Stimulated activated CD8-positive, alpha-beta memory T cell treated with anti-CD3 and anti-CD28 coated beads, Interleukin-15, amount 100 ng/mL, for 1 hour (primary cell): ENCODE measurements at places on chromosomes 3 and 15.

DNA sequence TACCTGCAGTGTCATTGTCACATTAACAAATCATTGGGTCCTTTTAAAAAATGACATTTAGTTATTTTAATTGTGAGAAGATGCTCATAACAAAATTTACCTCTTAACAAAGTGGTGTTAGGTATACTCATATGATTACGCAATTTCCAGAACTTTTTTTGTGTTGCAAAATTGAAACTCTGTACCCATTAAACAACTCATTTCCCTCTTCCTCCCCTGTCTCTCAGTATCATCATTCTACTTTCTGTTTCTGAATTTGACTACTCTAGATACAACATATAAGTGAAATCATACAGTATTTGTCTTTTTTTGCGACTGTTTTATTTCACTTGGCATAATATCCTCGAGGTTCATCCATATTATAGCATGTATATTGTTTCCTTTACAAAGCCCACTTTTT, 58.7 kb upstream of the CHST2 start:
- DNase-seq, result no peak

GRCh38 chr3:148791920-148792319, 35.7 kb upstream of the CPB1 start:
- DNase-seq, result no peak

DNA sequence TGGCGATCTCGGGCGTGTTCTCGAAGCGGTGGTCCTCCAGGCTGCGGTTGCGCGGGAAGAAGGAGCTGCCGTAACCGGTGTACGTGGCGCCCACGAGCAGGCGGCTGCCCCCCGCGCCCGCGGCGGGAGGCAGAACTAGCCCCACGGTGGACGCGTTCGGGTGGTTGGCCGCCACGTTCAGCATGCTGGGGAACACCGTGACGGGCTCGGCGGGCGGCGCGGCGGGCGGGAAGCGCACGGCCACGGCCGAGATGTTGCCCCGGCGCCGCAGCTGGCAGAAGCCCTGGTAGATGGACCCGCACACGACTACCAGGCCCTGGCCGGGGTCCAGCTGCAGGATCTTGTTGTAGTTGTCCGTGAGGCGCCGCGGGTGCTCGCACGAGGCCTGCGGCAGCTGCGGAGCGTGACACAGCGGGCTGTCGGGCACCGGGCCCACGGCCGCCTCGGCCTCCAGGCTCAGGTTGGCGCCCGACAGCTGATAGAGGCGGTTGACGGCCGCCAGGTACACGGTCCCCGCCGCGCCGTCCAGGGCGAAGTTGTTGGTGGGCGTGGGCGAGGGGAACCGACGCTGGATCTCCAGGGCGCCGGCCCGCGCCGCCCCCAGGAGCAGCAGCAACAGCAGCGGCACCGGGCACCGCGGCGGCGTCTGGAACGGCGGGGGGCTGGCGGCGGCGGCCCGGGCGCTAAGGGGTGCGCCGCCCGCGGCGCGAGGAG, 397 bp downstream of the PLXND1 start:
- no peak for DNase-seq

DNA sequence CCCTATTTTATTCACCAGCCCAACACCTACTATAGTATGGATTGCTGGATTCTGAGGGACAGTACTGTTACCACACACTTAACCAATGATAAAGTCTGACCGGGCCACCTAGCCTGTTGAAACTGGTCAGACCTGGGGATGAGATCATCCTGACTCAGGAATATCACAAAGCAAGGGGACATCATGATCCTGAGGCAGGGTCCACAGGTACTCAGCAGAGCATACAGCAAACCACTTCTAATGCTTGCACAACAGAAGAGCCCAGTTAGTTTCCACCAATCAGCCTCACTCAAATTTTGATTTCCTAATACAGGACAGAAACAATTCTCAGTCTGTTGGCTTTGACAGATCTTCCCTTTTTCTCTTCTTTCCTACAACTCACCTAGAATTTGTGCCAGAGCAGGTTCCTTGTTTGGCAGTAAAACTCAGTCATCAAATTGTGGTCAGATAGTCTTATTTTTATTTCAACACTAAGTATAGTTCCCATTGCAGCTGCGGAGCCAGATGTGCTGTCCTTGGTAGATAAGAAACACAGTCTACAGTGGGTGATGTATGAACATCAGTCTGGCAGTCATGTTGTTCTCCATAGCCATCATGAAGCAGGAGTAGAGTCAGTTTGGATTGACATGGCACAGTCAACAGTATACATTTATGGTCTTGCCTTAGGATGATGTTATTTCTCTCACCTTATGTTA, 90.1 kb upstream of the PRR23C start:
- DNase-seq, result no peak

DNA sequence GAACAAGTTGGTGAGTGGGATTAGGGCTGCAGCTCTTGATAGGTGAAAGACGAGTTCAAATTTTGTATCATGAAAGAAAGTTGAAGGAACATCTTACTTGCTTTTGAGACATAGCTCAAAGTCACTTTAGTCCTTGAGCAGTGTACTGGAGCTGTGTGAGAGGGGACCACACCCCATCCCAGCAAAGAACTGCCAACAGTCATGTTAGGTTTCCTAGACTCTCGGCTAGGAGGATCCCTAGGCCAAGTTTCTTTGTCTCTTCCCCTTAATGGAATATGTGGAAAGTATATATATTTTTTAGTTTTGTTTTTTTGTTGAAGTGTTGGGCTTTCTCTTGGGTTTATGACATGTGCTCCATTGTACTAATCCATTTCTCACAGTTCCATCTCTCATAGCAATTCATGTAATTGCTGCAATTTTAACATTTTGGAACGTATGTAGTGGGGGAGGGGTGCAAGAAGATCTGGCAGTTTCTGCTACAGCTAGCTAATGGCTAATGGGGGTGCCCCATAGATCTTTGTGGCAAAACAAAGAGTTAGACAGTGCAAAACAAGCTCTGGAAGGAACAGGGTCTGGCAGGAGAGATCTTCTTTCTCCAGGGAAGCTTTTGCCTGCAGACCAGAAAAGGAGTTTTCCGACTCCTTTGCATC, 25.1 kb downstream of the TLNRD1 start:
- no peak for DNase-seq

DNA sequence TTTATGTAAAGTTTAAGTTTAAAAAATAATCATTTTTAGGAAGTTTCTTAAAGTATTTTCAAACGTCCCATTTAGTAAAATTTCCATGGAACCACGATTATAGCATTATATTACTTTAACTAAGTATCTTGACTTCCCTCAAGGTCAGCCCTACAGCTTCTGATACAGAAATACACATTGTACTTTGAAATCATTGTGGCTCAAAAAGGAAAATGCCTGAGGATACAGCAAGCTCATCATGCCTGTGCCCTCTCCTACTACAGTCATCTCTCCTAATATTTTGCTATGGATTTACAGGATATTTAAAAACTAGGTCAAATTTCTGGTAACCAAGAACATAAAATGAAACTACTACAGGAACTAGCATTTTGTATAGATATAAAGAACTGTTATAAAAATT, 51.8 kb downstream of the GBE1 start:
- no peak for DNase-seq

DNA sequence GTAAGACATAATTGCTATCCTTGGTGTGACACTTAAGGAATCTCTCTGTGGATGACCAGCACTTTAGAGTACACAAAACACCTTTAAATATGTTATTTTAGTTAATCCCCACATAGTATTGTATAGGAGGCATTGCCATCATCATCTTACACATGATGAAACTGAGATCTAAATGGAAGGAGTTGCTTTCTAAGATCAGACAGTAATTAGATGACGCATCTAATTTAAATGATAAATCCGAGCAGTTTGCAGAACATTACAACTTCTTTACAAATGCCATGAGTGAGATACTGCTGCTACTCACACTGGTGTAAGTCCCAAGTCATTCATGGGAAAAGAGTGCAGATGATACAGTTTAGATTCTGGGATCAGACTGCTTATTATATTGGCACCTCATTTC, 431.9 kb downstream of the MFSD1 start:
- DNase-seq, result no peak

DNA sequence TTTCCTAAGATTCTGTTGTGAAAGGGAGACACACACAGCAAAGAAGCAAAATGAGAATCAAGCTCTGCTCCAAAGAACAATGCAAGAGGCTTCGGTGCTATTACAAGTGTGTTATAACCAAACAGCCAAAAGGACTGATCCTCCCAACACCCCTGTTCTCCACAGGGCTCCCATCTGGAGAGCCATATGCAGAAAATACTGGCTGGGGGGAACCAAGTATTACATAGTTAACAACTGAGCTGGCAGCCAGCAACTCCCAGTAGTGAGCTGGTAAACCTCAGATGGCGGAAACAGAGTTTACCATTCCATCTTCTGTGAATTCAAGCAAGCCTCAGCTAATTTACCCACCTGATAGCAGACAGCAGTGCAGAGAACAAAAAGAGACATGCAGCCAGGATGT, 156.4 kb downstream of the NTRK3 start:
- no peak for DNase-seq

GRCh38 chr15:22257047-22258008, 177.0 kb downstream of the OR4M2 start:
- DNase-seq, result no peak

GRCh38 chr15:31471731-31472430, 145.2 kb downstream of the KLF13 start:
- DNase-seq, result no peak

DNA sequence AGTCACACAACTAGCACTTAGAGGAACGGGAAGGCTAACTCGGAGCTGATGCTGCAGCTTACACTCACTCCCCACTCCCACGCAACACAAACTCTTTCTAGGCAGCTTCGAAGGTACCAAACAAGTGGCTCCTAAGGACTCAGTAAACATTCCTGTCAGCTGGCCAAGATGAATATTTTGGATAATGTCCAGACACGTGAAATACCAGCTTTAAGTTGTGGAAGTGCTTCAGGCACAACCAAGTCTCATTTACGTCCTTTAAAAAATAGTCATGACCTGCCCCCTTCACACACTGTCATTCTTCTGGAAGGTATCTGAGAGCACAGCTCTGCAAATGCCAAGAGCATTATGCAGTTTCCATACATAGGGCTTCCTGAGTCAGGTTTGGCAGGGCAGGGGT, 1005.9 kb upstream of the CFAP20DC start:
- no peak for DNase-seq

DNA sequence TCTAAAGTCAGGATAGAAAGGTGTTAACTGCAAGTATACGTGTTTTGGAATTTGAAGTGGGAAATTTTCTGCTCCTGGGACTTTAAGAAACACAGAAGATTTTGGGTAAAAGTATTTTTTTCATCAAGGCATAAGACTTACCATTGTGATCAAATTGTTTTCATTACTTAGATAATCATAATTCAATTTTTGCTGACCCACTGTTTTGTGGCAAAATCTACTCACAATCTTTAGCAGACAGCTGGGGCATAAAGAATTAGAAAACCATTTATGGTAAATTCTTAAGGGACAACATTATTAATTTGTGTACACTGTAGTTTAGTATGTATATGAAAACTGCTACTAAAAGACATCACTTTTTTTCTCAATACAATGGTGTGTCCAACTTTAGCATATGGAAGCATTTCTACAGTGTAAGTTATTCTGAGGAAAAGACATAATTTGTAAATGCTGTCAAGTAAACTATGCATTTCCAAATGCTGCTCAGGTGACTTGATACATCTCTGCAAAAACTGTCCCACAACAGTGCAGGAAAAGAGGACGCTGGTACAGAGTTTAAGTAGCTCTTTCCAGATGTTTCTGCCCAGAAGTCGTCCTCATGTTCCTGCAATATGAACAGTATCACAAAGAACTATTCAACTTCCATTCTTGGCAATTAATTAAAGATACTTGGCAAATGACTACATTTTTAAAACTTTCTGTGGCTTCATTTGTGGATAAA, 52.3 kb downstream of the THSD4 start:
- DNase-seq, result no peak

- DNase-seq, result no peak
Observed at GRCh38 chr3:190886945-190887344, 24.5 kb upstream of the GMNC start.

- DNase-seq, result no peak
Observed at GRCh38 chr3:129592381-129593131, 13.9 kb downstream of the PLXND1 start.

DNA sequence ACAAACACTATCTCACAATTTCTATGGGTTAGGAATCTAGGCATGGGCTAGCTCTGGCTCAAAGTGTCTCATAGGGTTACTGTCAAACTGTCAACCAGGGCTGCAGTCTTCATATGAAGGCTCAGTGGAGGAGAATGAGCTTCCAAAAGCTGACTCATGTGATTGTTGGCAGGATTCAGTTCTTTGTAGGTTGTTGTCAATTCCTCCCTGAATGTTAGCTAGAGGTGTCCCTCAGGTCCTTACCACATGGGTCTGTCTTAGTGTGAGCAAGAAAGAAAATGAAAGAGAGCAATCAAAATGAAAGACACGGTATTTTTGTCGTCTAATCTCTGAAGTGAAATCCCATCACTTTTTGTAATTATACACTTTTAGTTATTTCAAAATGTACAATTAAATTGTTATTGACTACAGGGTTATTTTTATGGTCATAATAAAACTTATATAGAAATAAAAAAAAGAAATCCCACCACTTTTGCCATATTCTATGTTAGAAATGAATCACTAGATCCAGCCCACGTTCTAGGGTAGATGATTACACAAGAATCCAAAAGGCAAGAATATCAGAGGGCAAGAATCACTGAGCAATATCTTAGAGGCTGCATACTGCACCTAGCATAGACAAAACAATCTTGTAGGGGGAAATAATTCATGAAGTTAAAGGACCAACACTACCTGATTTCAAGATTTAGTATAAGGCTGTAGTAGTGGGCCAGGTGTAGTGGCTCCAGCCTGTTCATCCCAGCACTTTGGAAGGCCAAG, 8.4 kb downstream of the ACSBG1 start:
- no peak for DNase-seq

DNA sequence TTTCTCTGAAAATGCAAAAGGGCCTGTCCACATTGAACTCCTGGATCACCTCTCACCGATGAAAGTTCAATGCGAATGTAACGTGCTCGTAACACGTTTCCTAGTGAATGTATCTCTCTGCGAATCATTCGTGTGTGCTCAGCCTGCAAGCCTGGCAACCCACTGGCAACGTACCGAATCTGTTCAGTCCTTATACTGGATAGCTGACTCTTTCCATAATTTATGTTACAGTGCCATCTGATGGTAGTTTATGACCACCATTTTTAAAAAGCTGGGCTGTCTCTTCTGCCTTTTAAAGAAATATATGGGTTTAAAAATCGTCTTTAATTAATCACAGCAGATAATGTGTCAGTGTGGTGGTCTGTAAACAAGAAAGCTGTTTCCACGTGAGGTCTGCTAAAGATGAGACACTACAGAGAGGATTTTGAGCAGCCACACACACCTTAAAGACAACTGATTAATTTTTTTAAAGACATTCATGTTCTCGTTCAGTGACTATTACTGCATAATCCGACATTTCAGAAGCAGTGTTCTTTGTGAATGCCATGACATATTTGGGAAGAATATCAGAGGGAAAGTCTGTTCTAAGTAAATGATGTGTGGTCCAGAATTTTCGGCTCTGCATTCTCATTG, 69.4 kb upstream of the FOXP1 start:
- no peak for DNase-seq
